ENCODE measurements at places on chromosomes 11 and 22.

- no peak for DNase-seq
Observed at GRCh38 chr11:25927411-25927953, 404.4 kb upstream of the ANO3 start.

DNA sequence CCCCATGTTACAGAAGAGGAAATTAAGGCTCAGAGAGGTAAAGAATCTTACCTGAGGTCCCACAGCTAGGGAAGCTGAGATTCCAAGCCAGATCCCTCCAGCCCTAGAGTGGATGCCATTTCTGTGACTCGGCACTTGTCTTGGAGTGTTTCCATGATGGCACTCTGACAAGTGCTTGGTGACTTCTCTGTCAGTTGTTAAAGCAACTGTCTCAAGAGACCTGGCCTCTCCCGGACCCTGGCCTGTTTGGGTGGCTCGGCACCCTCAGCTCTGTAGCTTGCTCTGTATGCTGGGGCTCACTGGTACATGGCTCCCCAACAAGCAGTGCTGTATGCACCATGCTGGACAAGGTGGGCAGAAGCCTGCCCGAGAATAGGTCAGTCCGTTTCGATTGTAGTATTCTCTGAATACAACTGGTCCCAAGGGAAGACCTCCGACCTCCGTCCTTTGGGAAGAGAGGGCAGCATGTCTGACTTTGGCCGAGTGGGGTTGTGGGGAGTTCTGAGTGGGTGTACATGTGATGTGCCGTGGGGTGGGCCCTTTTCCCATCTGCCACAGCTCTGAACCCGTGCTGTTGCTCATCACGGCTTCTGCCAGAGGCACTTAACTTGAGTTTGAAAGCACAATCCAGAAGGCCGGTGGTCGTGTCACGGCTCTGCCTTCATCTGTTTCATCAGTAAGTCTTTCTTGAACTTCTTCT lies 12.4 kb downstream of the ACO2 start:
- DNase-seq, result no peak

GRCh38 chr11:95505927-95506426 lies 275.0 kb upstream of the SESN3 start:
- peak; percentile 39 for DNase-seq

DNA sequence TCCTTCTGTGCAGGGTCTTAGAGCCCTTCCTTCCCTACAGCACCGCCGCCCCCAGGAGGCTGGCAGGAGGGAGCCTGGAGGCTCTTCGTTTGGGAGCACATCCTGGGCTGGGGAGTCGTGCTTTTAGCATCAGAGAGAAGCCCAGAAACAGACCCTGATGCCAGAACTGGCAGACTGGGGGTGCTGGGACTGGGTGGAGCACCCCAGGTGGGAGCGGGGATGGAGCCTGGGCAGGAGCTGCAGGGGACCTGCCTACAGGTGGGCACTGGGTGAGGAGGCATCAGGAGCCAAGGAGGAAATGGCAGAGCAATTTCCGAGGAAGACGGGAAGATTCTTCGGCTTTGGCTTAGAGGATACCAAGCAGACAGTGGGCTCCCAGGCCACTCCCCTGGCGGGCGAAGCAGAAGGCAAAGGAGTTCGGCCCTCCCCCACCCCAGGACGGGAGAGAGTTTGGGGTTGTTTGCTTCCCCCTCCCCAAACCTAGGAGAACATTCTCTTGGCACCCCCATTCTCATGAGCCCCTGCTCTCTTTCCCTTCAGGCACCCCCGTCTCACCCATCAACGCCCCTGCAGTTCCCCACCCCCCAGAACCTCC lies 1.1 kb downstream of the SYT7 start:
- no peak for DNase-seq

- DNase-seq, result no peak
Observed at GRCh38 chr11:61714916-61715315, 34.7 kb downstream of the DAGLA start.

GRCh38 chr11:12199231-12199948 lies 89.0 kb downstream of the MICAL2 start:
- DNase-seq, result no peak

GRCh38 chr11:106463796-106464201 lies 386.3 kb downstream of the AASDHPPT start:
- no peak for DNase-seq

DNA sequence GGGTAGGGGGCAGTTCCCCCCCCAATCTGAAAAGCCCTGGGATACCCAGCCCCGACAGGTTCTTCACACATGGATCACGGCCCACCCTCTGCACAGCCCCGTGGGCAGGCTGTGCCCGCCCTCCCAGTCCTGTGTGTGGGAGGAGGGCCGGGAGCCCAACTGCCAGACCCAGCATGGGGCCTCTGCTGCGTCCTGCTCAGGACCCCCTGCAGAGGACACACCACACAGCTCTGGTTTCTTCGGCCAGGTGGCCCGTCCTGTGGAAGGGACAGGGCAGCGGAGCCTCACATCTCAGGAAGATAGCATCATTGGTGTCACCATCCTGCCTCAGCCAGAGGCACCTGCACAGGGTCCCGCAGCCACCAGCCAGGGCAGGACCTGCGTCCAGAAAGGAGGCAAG lies 396.0 kb downstream of the TBC1D22A start:
- DNase-seq, result no peak

DNA sequence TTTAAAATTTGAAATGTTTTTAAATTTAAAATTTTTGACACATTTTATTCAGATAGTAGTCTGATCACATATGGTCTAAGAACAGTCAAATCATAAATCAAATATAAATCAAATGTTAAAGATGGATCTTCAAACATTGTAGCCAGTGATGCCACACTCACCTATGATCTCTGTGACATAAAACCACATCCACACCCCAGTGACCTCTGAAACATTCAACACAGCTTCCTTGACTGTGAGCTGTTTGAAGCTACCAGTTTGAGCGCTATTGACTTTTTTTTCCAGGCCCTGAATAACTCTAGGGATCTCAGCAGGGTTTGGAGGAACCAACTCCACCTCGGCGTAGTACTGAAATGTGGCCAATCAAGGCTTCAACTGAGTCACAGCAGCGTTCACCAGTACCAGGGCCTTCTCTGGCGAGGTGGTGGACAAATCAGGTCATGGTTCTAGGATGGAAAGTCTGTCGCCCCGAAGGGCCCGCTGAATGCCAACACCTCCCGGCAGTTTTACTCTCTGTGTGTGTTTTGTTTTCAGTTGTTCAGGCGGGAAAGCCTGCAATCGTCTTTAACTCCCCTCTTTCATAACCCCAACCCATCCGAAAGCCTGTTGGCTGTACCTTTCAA lies 4.3 kb upstream of the MARK2 start:
- DNase-seq, result no peak

GRCh38 chr11:121575250-121575962 lies 122.6 kb upstream of the SORL1-AS1 start:
- DNase-seq, result no peak

DNA sequence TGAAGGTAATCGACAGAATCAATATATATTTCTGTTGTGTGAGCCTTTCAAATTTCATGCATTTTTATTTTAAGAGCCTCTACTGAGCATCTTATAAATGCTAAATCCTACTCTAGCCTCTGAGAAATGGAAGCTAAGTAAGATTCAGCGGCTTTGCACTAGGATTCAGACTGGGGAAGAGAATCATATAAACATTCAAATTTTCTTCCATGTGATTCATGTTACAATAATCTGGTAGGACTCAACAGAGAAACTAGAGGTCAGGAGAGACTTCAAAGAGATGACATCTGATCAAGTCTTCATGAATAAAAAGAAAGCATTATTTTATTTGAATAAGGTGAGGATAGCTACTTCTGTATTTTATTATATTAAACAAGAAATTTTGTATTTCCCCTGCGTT lies 538.9 kb downstream of the DLG2 start:
- no peak for DNase-seq

DNA sequence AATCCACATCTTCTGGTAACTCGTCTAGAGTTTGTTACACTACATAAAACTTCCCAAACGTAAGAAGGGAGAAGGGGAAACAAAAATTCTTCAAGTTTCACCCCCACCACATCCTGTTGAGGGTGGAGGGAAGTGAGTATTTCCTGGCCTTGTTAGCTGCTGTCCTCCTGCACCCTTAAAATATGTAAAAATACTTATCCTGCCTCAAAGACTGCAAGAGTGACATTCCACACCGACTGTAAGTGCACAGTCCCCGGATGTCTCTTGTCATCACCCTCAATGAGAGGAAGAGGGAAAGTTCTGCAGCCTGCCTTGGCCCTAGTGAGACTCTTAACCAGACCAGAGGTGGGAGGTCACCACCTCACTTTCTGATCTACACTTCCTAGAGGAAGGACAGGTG lies 3.3 kb downstream of the TMEM121B start:
- DNase-seq, result peak; percentile 32

DNA sequence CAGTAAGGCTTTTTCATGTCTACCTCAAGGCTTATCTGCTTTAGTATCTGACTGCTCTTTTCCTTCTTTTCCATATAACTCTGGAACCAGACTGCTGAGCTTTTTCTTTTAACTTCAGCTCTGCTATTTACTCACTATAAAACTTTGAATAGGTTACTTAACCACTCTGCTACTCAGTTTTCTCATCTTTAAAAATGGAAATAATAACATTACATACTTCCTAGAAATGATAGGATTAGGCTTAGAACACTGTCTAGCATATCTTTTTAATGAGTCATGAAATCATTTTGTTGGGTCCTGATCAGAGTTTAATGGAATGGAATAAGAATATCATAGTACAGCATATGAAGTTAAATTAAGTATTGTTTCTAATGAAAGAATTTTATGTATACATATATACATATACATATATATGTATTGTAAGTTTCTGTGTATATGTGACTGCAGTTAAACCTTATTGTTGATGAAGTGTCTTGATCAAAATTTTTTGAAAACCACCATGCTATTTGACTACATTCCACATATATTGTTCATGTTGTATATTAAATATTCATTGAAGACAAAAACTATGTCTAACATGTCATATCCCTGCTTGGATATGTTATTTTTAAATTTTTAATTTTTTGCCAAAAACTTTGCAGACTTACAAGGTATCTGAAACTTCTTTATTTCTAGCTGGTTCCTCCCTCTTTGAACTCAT lies 120.2 kb downstream of the METTL15 start:
- DNase-seq, result no peak

DNA sequence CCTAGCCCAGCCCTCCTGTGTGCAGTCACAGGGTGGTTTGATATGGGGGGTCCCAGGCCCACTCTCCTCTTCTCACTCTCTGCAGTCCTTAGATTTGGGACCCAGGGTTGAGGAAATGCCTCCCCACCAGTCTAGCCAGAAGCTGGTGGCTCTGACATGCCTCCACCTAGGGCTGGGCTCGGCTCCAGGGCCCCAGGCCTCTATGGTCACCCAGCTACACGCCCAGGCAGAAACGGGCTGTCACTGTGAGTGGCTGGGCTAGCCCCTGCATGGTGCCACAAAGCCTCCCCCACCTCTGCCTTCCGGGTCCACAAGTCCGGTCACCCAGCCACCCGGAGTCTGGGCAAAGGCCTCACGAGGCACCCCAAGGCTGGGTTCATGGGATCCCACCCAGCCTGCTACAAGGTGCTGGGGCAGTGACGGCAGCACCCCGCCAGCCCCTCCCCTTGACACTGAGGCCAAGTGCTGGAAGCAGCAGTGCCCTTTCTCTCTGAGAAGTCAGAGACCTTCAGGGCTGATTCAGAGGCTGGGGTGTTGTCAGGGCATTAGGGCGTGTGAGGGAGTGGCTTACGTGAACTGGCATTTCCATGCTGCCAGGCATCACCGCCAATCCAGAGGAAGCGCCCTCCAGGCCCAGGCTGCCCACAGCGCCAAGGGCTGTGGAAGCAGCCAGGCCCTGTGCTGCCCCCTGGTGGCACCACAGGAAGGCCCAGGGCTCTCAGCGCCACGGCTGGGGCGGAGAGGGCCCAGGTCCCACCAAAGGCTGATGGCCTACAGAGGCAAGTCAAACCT lies 638 bp upstream of the PITPNM1 start:
- DNase-seq, result peak; percentile 92

DNA sequence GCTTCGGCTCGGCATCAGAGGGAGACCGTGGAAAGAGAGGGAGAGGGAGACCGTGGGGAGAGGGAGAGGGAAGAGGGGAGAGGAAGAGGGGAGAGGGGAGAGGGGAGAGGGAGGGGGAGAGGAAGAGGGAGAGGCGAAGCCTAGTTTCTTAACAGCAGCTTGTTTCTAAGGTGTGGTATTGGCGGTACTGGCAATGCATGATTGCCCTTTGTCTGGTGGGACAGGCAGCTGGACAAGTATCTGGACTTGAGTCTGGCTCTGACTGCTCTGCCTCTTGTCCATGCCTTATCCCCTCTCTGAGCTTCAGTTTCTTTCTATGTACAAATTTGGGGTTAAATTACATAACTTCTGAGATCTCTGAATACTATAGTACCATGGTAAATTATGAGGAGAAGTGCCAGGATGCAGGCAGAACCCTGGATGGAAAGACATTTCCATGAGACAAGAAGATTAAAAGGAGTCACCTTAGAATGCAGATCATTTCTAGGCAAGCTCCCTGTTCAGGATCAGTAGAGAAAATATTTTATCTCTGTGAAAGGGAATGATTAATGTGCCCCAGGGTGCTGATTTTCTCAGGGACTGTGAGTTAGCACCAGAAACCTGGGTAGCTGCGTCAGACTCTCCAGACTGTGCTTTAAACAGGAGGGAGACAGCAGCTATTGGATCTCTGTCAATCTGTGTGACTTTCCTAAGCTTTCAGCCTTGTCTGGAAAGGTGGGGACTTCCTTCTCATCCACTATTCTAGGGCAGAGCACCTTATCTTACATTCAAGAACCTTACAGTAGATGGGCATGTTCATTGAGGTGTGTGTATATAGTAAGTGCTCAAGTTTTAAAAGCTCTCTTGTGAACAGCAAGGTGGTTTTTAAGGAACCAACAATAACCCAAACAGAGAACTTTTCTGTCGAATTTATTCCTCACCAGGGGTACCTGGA lies 31.9 kb upstream of the CCDC90B start:
- no peak for DNase-seq

- DNase-seq, result no peak
Observed at GRCh38 chr11:97979741-97980140, 1041.0 kb upstream of the CNTN5 start.

DNA sequence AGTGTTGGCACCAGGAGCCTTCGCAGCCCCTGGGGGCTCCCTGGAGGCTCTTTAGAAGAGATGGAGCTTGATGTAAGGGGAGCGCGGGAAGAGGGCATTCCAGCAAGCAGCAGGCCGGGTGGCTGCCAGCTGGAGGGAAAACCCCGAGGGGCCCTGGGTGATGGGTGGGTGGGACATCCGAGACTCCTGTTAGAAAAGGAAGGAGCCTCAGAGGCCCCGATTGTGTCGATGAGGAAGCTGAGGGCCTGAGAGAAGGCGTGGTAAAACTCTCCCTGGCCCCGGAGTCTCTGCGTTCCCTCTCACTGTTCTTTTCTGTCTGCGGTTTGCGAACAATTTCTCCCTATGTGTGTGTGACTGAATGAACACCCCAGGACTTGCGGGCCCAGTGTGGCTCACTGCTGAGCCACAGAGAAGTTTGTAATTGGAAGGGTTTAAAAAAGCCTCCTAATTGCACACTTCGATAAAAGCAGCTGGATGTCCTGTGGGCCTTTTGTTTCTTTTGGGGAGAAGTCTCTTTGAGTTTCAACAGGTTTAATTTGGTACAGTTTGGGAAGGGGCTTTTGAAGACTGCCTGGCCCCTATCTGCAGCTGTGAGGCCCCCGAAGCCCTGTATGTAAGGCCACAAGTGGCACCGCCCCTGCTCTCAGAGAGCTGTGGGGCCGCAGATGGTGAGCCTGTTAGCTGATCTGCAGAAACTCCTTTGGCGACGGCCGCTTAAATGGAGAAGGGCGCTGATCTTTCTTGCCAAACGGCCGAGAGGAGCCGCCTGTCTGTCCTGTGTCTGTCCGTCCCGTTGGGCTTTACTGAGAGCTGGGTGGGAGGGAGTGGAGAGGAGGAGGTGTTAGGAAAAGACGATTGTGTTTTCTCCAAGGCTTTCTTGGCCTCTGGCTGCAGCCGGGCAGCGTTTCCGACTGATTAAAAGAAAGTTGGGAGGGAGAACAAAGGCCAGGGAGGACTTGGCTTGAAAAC lies 2.0 kb downstream of the FBLN1 start:
- DNase-seq, result no peak

Measured in GDM1 (cell line).